ENCODE measurements at places on chromosomes 2 and 18. TPM values are rescaled to one million over a fixed set of nuclear protein-coding genes. Genes with fewer than 3 reads are reported as not detected.

- no peak for DNase-seq
These were observed 161.5 kb downstream of the SLC39A10 start for GRCh38 chr2:195818526-195818925.

GRCh38 chr2:227871375-227871791, at the start of gene DAW1:
Gene DAW1, plus strand, starts transcription at chr2:227871631. Its CDS starts 59 bp downstream, at chr2:227871690.
- no peak for DNase-seq

DNA sequence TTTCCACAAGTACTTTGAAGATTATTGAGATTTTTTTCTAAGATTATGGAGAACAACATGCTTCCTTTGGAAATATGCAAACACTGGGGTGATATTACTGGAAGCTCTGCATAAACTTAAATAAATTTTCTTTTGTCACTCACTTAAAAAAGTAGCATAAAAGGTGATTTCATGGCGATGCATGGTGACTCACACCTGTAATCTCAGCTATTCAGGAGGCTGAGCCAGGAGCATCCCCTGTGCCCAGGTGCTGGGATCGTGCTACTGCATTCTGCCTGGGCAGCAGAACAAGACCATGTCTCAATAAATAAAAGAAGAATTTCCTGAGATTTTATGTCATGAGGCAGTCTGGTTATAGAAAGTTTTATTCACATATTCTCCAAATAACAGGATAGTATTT, 679.1 kb upstream of the CDH2 start:
- no peak for DNase-seq

DNA sequence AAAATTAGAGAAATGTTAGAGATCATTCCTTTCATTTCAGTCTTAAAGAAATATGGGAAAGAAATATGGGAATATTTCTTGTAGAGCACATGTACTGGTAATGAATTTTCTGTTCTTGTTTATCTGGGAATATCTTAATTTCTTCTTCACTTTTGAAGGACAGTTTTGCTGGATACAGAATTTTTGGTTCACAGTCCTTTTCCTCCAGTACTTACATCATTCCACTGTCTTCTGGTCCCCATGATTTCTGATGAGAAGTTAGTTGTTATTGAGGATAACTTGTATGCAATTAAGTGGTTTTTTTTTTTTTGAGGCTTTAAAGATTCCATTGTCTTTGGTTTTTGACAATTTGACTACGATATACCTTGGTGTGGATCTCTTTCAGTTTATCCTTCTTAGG, 11.0 kb downstream of the NEURL3 start:
- no peak for DNase-seq

GRCh38 chr2:210167227-210167626, 4.0 kb downstream of the KANSL1L start:
- no peak for DNase-seq

GRCh38 chr2:239025951-239026461, 178.1 kb downstream of the TWIST2 start:
- DNase-seq: peak; percentile 48

GRCh38 chr2:118091631-118092030, 3.4 kb downstream of the INSIG2 start:
- no peak for DNase-seq

DNA sequence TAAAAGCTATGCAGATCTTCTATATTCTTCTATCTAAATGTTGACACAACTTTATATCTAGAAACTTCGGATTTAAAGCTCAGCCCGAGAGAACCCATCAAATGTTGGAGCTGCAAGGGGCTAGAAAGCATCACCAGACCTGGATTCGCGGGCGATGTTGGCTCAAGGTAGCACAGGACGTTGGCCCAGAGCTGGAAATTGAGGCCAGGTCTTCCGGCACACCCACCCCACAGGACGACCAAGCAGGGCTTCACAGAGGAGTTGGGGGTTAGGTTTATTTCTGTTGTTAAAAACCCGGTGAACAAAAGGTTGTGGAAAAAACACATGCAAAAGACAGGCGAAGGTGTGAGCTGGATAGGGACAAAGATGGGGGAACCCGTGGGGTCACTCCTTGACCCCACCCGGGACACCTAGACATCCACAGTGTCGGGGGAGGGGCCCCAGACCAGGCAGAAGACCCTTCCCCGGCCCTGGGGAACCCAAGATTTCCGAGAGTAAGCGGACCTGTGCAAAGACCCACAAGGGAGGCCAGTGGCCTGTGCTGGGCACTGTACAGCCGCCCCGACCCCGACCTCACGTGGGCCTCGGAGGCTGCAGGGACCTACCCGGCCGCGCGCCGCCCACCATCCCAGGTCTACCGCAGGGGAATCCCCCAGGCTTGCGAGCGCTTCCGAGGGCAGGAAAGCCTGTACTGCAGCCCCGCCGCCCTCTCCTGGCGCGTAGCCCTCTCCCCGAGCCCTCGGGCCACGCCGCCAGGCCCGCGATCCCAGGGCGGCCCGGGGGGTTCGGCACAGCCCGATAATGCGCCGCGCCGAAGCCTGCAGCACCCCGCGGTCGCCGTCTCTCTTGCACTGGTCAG, 1.8 kb upstream of the AGBL5 start:
- peak; percentile 79 for DNase-seq

DNA sequence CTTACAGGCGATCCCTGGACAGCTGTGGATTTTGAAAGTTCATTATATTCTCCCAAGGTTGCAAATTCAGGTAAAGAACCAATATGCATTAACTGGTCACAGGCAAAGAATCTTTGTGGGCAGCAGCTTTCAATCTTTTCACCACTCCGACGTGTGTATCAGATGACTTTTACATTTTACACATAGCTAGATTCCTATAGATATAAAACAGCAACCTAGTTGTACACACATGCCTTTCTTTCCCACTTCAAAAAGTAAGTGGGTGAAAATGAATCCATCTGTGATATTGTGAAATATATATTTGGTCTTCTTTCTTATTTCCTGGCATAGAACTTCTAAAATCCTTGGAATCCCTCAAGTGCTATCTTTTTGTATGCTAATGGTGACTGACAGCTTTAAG, 72.5 kb downstream of the SCG2 start:
- DNase-seq: no peak

GRCh38 chr2:136116151-136116812, 1.7 kb downstream of the CXCR4 start:
- no peak for DNase-seq

DNA sequence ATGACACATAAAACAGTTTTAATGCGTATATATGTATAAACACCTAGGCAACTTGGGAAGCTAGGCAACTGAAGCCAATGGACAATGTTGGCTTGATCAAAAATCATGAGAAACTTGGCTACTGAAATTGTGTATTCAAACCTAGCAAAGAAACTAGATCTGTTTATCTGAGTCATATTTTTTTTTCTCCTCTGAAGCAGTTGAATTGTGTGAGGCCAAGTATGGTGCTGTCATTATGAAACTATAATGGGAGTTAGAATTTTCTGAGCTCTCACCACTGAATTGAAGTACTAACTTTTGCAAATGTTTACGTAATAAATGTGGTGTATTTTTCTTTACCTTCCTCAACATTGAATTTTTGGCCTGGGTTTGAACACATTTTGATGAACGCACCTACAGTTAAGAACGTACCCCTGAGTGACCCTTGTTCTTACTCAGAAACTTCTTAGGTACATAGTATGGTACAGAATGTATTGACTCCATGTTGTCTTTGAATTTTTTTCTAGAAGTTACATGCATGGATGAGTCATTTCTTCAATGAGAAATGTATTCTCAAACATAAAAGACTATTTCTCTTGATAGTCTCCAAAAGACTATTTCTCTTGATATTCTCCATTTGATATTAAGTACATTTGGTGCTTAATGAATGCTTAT, 23.8 kb downstream of the CD28 start:
- no peak for DNase-seq

GRCh38 chr2:77064324-77064723, 457.9 kb downstream of the LRRTM4 start:
- DNase-seq: no peak

DNA sequence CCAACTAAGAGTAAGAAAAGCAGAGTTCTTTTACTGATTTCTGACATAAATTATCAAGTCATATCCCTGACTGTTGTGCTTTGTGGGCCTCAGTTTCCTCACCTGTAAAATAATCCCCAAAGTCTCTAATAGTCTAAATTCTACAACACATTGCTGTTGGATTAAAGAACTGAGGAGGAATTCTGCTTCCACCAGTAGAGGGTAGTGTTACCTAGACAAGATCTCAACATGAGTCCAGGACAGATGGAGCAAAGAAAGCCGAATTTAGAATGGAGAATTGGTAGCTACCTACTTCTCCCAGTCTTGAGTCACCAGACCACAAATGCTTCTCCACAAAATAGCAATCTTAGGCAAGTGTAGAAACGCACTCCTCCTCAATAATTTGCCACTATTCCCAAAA, 462.5 kb upstream of the FSHR start:
- DNase-seq: no peak

DNA sequence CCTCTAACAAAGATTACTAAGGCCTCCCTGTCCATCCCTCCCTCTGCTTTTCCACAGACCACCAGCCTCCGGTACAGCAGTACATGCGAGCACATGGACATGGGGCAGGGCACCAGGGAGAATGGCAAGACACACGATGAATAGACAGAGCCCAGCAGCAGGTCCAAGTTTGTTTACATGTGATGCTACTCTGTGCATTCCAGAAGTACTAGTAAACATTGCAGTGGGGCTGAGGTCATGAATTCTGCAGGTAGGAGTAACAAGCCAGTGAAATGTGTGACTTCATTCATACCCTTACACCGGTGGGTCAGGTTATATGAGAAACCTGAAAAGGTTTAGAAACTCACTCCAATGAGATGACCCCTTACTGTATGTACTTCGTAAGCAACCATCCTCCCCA, 205.7 kb downstream of the BCL11A start:
- DNase-seq: no peak

DNA sequence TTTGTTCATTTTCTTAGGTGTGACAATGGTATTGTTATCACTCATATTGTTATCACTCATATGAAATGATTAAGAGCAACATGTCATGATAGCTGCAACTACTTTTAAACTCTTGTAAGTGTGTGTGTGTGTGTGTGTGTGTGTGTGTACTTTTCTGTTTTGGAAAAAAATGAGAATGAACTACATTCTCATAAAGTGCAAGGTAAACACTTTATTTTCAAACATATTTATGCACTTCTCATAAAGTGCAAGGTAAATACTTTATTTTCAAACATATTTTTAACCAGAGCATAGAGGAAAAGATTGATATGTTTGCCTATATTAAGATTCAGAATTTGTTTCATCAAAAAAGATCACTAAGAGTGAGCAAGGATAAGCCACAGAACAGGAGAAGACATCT, 99.8 kb downstream of the TEX51 start:
- DNase-seq: no peak

DNA sequence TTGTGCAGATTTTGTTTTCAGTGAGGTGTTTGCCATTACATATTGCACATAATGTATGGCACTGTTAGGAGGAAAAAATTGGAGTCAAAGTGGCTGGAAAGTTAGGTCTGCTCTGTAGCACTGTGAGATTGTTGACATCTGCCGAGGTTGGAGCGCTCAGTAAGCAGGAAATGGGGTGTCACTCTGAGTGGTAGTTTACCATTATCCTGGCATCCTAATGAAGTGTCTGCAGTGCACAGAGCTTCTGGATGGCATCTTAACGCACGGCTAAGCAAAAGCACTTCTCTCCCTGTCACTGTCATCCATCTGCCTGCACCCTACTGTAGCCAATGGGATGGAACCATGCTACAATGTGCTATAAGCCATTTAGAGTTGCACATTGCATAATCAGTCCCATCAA, 561.9 kb downstream of the ARHGAP15 start:
- no peak for DNase-seq

DNA sequence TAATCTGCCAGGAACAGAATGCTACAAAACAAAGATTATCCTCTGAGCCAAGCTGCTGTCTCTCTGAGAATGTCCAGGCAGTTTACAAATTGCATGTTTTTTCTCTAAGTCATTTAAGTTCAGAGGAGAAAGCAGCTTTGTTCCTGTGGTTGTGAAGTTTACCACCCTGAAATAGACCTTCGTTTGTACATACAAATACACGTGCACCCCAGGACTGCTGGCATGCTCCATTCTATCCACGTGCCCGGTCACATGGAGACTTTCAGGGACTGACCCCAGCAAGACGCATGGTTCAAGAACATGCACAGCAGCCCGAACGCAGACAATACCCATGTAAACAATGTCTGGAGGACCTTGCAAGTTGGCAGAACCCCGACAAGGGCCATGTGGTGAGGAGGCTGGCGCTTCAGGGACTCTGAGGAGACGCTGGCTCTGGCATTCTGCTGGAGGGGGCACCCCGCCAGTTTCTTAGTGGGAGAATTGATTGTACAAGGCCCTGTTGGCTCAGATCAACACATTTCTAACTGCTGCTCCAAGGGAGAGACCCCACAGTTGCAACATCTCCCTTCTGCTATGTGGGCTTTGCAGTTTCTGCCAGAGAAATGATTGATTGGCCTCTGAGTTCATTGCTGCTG, 33.3 kb downstream of the FAM178B start:
- no peak for DNase-seq

GRCh38 chr2:201956361-201956760, 77.3 kb upstream of the FZD7 start:
- no peak for DNase-seq

- DNase-seq: no peak
These were observed 26.5 kb downstream of the MSTN start for GRCh38 chr2:190036071-190036470.

GRCh38 chr2:232335859-232336215, 42.7 kb upstream of the ALPP start:
- peak; percentile 52 for DNase-seq

DNA sequence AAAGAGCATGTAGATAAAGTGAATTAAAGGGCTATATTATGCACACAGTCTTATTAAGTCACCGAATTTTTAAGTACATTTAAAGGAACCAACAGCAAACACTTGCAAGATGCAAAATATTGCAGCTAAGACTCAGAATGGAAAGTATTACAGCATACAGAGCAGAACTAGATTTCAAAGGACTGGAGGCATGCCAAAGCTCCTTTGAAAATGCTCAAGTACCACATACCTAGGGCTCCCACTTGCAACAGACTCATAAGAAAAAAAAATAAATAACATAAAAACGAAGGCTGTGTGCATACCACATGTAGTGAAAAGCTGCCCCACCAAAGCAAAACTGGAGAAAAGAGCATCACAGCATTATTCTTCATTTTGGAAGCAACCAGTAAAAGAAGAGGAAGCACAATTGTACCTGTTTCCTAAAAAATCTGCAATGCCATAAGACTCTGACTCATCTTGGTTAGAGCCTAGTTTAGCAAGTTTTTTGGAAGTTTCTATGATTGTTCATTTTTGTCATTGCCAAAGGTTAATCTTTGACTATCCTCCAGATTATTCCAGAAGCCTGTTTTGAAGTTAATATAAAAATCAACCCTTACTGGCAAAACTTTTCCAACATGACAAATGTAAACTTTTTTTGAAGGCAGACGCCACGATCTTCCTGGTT, 306.0 kb upstream of the COL3A1 start:
- DNase-seq: no peak

- DNase-seq: peak; percentile 52
These were observed 87.1 kb downstream of the ACKR3 start for GRCh38 chr2:236656721-236657120.

EVX2 gene
- not detected for total RNA-seq

CIDEA gene
- total RNA-seq: 32.9 TPM

SFT2D3 gene
- total RNA-seq: 12.7 TPM

CRYBA2 gene
- total RNA-seq: not detected

BOLL gene
- total RNA-seq: not detected

TUBA4B gene
- total RNA-seq: not detected

DLGAP1 gene
- not detected for total RNA-seq

ABCG5 gene
- not detected for total RNA-seq

CCT4 gene
- total RNA-seq: 83.7 TPM

FOXD4L1 gene
- not detected for total RNA-seq

UGT1A6 gene
- total RNA-seq: 26.3 TPM

NMS gene
- not detected for total RNA-seq

PSTPIP2 gene
- 33.6 TPM for total RNA-seq

SLC8A1 gene
- total RNA-seq: 12.0 TPM

DARS1 gene
- total RNA-seq: 64.0 TPM

FER1L5 gene
- total RNA-seq: not detected

MARCO gene
- total RNA-seq: 1.0 TPM

Data from suprapubic skin (tissue), 4 donors.